ENCODE measurements at places on chromosomes 4 and X.

DNA sequence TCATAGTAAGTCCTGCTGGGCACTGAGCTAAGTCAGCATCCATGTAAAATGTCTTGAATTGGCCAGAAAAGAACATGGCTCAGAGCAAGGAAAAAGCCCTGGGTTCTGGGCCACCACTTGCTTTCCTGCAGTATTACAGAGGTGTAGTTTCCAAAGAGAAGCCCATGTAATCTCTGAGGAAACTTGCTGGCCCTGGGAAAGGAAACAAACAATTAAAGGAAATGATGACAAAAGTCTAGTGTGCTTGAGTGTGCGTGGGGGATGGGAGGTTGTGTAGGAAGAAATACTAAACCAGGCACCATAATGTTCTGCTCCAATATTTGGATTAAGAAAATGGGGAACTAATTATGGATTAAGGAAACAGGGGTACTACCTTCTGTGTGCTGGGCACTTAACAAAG, 39.5 kb upstream of the SMIM10L2A start:
- no peak for DNase-seq

DNA sequence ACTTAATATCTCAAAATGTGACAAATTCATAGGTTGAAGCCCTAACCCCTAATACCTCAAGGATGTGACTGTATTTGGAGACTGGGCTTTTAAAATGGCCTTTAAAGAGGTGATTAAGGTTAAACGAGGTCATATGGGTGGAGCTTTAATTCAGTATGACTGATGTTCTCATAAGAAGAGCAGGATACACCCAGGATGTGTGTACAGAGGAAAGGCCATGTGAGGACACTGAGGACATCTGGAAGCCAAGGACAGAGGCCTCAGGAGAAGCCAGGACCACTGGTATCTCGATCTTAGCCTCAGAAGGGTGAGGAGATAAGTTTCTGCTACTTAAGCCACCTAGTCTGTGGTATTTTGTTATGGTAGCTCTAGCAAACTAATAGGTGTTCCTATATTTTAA, 49.0 kb upstream of the SHISA3 start:
- no peak for DNase-seq

DNA sequence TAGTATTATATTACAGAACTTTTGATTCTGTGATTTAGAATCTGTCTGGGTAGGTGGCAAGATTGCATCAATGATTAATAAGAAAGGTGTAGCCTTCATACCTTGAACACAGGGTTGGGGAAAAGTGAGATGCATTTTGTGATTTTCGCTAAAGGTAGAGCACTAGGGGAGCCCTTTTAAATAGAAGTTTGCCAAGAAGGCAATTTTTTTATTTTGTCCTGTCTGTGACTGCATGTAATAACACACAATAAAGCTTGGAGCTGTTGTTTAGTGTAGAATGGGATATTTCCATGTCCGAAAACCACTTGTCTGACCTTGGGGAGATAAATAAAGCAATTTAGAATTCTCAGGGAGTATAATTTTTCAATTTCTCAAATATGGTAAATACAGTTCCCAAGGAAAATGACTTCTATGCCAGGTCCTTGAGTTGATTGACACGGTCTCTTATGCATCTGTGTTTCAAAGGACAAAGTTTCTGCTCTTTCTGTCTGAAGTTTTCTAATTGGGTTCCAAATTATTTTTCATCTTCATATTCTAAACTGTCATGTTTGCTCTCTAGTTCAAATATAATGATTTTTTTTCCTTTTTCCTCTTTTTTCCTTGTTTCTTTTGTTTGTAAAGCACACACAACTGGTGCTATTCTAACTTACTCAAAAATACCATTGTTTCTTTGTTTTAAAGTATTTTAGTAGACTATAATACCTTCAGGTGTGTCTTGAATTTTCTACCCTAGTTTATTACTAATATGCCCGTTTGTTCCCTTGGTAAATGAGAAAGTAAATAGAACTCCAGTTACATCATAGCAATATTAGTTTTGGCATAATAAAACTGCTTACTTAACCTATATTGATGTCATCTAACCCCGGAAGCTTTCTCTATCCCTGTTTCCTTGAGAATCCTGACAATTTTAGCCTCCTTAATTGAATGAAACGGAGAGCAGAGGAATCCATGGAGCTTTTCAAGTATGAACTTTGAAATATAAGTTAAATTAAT, 87.8 kb upstream of the BMPR1B start:
- DNase-seq, result no peak

DNA sequence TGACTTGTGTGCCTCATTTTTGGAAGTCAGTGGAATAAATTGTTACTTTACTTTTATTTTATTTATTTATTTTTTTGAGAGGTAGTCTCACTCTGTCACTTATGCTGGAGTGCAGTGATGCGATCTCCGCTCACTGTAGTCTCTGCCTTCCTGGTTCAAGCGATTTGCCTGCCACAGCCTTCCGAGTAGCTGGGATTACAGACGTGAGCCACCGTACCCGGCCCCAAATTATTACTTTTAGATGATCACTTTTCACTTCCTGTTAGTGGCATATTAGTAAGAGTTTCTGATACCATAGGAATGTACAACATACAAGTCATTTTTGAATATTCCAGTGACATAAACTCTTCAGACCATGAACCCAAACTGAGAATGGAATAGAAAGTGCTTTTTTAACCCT, 611.0 kb upstream of the MAGEB2 start:
- no peak for DNase-seq

DNA sequence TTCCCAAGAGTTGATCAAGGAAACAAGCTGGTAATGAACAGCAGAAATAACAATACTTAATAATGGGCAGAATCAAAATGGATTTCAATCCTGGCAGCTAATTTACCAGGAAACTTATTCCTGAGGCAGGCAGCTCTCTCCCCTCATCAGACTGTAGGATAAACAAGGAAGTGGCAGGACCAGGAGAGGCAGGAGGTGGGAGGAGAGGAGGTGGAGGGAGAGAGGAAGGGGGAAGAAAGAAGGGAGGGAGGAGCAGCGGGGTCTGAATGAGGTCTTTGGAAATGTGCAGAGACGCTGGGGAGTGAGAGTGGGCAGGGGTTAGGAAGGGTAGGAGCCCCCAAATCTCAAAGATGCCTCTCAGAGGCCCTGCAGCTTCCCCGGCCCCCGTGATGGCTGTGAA, 231.5 kb downstream of the BCOR start:
- DNase-seq, result no peak

- no peak for DNase-seq
Observed at GRCh38 chr4:173415885-173416653, 17.2 kb upstream of the SCRG1 start.

- no peak for DNase-seq
Observed at GRCh38 chr4:39635023-39635422, 3.6 kb downstream of the SMIM14 start.

- DNase-seq, result no peak
Observed at GRCh38 chr4:177419434-177419833, 22.8 kb downstream of the AGA start.

DNA sequence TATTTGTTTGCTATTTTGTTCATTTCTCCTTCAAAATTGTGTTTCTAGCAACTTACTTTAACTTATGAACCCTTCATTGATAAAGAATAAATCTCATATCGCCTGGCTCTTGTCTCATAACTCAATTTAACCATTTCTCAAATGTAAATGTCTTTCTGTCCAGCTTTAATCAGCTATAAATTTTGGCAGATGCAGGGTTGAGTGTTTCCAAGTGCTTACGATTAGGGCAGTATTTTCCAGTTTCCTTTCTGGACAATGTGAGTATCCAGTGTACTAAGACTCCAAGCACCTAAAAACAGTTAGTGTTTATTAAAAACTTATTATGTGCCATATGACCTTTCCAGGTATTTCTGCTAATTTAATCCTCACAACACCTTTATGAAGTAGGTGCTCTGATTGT, 218.6 kb upstream of the GK2 start:
- DNase-seq, result no peak

DNA sequence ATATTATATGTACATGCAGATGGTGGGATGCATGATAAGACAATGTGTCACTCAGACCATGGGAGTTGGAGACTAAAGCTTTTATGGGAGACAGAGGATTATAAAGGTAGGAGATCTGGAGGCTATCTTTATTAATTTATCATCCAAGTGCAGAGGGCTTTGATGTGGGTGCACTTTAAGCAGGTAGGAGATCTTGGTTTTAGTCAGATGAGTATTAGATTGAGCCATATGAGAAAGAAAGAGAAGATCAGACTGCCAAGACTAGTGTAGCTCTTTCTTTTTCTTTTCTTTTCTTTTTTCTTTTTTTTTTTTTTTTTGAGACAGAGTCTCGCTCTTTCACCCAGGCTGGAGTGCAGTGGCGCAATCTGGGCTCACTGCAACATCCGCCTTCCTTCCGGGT, 84.9 kb upstream of the CAMK2D start:
- DNase-seq, result no peak

GRCh38 chr4:36222702-36223101, 21.6 kb downstream of the ARAP2 start:
- no peak for DNase-seq

DNA sequence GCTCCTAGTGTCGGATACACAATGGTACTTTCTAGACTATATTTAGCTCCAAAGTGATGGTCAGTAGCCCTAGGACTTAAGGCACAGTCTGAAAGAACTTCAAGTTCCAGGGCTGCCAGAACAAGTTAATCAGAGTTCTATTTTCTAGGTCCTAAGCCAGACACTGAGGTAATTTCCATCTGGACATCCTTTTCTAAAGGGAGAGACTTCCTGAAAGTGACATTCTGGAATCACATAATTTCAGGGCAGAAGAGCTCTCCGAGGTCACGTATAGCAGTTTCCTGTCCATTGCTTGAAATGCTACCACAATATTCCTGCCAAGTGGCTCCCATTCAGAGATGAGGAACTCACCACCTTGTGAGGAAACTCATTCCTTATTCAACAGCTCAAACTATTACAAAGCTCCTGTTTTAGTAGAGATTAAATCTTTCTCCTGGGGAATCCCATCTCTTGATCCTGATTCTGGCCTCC, 117.9 kb downstream of the COL25A1 start:
- no peak for DNase-seq

- DNase-seq, result no peak
Observed at GRCh38 chrX:144379156-144379555, 495.3 kb downstream of the UBE2NL start.

Data from activated CD4-positive, alpha-beta T cell treated with anti-CD3 and anti-CD28 coated beads, Interleukin-10, Interleukin-2, amounts not matched to agents 100 ng/mL and 50 ng/mL, durations not matched to agents 16 hours and 8 hours (primary cell).